ENCODE measurements at places on chromosomes 1 and 21.

DNA sequence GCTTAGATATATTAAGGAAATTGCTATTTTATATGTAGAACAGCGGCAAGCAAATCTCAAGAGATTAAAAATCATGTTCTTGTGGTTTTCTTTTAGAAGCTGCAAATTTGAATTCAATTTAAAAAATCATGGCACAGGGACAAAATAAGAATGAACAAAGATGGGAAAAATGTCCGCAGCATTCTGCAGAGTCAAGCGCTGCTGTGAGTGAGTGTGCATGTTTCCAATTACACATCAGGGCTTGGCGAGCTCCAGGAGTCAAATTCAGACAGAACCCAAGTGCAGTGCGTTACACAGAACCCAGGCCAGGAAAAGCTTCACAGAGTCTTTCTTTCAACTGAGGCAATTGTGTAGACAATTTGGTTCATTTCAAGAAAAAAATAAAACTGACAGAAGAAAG, 33.3 kb upstream of the ERG start:
- DNase-seq, result no peak

GRCh38 chr21:44947930-44948331, 8.1 kb downstream of the SLX9 start:
- DNase-seq, result no peak

GRCh38 chr1:185112356-185112755, 44.4 kb downstream of the TRMT1L start:
- no peak for DNase-seq

GRCh38 chr1:27153549-27153886, 1.4 kb downstream of the SLC9A1 start:
- no peak for DNase-seq

DNA sequence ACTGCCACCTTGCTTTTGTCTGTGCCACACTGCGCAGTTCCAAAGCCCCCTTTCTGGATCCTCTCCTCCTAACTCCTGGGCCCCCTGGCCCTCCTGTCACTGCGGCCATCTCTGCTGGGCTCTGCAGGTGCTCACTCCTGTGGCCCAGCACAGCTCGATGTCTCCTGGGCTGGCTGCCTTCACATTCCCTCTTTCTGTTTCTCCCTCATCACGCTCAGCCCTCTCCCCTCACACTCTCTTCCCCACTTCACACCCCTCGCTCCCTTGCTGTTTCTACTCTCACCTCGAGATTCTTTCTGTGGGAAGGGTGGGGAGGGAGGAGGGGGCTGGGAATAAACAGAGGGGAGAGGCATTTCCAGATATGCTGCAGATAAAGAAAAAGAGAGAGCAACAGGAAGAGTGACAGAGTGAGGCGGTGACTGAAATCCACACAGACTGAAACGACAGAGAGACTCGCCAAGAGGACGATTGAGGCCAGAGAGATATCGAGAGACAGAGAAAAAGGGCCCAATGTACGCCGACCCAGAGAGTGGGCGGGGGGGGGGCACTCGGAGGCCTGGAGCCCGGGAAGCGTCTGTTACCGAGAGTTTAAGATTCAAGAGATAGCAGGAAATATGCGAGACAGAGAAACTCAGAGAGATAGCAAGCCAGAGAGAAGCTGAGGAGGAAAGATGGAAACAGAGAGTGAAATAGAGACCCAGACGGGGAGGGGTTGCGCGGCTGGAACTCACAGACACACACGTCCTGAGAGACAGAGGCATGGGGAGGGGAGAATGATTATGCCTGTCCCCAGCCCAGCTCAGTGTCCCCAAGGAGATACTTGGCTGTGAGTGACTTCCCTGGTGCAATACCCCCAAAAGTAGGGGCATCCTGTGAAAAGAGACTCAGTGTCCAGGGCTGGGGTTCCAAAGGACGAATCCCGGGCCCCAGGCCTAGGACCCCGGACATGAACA, 666 bp downstream of the CSF3R start:
- DNase-seq, result no peak

DNA sequence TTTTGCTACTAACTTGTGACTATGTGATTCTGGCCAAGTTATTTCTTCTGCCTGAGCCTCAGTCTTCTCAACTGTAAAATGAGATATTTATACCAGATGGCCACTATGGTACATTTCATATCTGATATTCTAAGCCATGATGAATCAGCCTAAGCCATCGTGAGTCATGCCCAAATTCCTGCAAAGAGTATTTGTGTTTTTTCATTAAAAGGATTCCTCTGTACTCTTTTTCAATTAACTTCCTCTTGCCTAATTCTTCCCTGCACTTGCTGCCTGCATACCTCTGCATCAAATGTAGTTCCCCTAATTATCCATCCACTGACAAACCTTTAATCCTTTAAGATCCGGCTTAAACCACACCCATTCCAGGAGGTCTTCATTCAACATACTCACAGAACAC, 575.1 kb upstream of the BEND5 start:
- DNase-seq, result no peak

DNA sequence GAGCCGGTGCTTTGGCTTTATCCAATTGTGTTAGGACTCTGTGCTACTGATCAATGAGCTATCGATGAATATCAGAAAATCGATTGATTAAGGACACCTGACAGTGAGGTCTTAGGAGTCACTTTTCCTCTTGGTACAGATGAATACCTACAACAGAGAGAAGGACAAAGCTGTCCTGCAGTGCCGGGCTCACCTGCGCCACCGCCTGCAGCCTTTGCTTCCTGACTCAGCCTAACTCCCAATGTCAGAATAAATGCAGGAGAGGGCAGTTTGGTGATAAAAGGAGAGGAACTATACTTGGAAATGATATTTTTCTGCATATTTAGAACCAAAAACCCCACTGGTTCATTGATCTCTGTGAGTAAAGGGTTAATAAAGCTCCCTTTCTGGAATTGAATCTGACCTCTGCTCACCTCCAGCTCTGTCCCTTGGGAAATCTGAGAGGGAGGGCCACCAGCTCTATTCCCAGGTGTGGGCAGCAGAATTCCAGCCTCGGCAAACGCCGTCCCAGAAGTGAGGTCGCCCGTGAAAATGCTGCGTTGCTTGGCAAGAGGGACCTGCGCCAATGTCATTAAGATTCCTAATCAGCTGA, 39.3 kb downstream of the POFUT2 start:
- DNase-seq, result no peak

GRCh38 chr1:153776352-153776751, 1.1 kb downstream of the SLC27A3 start:
- no peak for DNase-seq

DNA sequence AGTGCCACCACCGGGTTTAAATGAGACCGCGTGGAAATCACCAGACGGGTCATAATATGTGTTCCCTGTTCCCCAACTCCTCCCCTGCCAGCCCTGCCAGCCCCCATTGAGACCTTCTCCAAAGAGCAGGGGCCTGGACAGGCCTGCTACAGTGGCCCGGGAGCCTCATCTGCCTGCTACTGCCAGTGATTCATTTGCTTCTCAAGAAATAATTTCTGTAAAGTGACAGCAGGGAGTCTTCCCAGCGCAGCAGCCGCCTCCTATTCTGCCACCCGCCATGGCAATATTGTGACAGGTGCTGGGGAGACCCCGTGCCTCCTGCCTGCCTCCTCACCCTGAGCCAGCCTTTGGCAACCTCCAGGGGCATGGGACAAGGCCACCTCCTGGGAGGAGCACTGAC, 8.9 kb downstream of the IFFO2 start:
- DNase-seq, result no peak

DNA sequence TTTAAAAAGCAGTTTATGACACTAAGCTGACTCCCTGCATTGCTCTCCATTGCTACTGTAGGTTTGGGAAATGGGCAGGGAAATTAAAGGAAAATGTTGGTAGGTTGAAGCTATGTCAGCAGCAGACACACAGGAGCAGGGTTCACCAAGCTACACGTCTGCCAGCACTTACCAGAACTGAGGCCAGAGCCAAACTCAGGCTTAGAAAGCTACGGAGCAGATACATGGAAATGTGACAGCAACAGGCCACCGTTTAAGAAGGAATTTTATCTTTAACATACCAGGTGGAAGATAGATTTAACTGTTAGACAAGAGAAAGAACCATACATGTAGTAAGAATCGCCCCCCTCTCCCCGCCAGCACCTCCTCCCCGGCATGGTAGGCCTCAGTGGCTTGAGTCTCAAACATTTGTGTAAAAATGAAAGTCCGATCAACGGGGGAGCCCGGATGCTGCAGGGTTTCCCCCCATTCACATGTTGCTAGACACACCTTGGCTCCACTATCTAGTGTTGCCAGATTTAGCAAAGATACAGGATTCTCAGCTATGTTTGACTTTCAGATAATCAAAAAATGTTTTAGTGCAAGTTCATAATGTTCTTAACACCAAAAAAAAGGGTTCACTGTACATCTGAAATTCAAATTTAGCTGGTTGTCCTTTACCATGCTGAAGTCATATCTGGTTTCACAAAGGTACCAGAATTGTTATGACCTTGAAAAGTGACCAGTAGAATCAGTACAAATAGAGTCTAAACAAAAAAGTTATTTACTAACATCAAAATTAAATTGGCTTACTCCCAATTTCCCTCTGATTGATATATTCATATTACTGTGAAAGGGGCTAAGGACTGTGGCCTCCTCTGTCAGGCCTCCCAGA, 6.7 kb downstream of the OR2T11 start:
- peak; percentile 10 for DNase-seq

- DNase-seq, result no peak
Measured at GRCh38 chr1:229305392-229305791, 34.5 kb downstream of the RAB4A start.

All from GM12891 (cell line).